Stimulated activated CD4-positive, alpha-beta T cell treated with anti-CD3 and anti-CD28 coated beads, Interleukin-15, amount 100 ng/mL, for 48 hours (primary cell): ENCODE measurements at places on chromosomes 5 and 9.
A peak's percentile ranks its signal among the peaks of the same experiment; 100 is the strongest.

DNA sequence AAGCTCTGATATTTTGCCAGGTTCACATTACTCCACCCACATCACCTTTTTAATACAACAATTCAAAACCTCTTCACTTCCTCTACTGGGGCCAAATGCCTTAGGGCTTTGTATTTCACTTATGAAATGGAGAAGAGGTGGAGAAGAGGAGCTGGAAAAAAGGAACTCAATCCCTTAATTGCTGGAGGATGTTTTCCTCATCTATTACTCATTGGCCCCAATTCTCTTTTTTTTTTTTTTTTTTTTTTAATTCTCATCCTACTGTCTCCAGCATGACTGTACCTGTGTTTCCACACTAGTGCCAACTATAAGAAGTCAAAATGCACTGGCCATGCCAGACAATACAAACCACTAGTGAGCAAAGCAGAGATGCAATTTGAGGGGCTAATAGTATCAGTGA is 20.9 kb downstream of the FAM13B start:
- DNase-seq = no peak

GRCh38 chr9:91908293-91908623 is 41.8 kb downstream of the ROR2 start:
- no peak for DNase-seq

GRCh38 chr9:89528540-89528939 is 30.6 kb upstream of the SEMA4D start:
- no peak for DNase-seq

GRCh38 chr9:111926421-111926875 is 29.8 kb downstream of the UGCG start:
- DNase-seq = peak; percentile 19

GRCh38 chr9:12640016-12640587 is 53.1 kb upstream of the TYRP1 start:
- no peak for DNase-seq

GRCh38 chr5:56607551-56607950 is 207.8 kb upstream of the MAP3K1 start:
- no peak for DNase-seq

DNA sequence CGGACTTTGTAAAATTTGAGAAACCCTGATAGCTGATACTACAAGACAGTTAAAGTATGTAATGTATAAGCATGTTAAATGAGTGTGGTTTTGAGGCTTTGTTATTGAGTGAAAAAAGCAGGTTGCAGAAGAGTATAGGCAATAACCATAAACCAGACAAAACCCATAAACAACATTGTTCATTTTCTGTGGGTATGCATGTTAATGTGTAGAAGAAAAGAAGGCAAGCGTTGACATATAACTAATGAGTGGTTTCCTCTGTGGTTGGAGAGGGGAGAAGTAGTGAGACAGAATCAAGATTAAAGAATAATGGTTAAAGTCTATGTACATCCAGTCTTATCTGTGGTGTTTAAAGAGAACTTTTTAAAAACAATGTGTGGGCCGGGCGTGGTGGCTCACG is 26.2 kb downstream of the RAD23B start:
- no peak for DNase-seq

DNA sequence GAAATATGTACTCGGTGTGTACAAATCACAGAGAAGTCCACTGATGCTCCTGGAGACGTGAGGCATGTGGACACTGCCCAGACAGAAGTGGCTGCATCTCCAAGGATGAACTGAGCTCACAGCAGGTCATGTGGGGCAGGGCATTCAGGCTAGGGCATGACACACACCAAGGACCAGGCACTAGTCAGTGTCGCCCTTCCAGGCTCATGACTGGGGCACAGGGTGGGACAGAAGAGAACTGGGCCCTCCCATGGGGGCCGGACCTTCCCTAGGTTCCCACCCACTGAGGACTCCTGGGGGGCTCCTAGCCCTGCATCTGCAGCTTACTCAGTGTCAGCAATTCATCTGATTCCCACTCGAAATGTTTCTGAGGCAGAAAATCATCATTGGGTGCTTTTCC is 256.8 kb upstream of the IRX4 start:
- no peak for DNase-seq

GRCh38 chr9:135230817-135231520 is 143.5 kb downstream of the OLFM1 start:
- DNase-seq = no peak

DNA sequence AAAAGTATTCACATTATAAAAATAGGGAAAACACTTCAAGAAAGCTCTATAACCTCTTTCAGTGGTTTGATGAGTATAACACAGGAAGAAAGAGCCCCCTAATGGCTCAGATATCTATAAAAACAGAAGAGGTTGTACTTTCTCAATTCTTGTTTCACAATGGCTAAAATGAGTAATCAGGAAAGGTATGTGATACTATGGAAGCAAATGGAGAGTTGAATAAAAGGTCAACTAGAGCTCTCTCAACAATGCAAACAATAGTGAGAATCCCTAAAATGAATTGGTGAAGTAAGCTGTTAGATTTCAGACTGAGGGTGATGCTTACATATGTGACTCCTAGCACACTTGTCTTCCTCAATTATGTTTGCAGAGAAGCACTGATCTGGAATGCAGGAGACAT is 584.6 kb upstream of the CDH18 start:
- DNase-seq = no peak

DNA sequence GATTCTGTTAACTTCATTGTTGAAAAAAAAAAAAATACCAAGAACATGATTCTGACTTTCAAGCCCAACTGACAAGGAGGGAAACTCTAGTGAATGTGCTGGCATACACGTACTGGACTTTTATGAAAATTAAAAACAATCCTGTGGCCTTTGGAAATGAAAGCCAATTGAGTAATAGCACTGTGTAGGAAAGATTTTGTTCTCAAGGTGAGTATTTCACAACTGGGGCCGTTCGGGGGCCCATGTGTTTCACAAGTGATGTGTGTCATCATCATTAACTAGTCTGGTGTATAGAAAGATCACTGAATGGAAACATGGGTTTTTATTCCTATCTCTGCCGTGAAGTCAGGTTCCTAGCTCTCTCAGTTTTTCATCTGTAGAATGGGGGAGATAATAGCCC is 605.0 kb upstream of the CLINT1 start:
- DNase-seq = peak; percentile 2

DNA sequence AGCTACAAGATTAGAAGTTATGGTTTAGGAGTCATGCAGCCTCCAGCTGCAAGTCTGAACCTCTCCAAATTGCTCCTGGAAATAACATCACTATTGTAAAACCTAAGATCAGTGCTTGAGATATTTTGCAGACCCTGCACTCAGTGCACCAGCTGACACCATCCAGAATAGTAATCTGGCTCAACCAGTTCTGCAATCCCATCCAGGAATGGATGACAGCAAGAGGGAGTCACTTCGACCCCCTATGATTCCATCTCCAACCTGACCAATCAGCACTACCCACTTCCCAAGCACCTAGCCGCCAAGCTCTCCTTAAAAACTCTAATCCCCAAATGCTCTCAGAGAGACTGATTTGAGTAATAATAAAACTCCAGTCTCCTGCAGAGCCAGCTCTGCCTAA is 37.9 kb upstream of the NR4A3 start:
- no peak for DNase-seq

DNA sequence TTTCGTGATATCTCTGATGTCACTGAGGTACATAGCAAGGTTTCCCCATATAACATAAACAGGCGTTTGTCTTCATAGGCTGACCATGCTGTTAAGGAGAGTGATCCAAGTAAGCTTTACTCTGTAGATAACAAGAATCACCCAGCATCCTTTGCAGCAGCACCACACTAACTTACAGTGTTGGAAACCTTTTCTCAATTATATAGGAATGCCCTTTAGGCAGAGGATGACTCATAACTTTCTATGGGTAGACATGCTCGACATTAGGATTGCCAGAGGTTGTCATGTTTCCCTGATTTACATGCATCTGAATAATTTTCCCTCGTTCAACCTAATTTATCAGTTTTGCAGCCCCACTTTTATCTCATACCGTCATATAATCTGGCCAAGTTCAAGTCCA is 870.0 kb upstream of the CDH9 start:
- DNase-seq = no peak

GRCh38 chr5:72245546-72245945 is 74.5 kb downstream of the MRPS27 start:
- DNase-seq = no peak

- no peak for DNase-seq
Observed at GRCh38 chr5:59795141-59795540, 98.4 kb downstream of the PDE4D start.

GRCh38 chr9:107281922-107282667 is 984 bp upstream of the RAD23B start:
- DNase-seq = no peak

DNA sequence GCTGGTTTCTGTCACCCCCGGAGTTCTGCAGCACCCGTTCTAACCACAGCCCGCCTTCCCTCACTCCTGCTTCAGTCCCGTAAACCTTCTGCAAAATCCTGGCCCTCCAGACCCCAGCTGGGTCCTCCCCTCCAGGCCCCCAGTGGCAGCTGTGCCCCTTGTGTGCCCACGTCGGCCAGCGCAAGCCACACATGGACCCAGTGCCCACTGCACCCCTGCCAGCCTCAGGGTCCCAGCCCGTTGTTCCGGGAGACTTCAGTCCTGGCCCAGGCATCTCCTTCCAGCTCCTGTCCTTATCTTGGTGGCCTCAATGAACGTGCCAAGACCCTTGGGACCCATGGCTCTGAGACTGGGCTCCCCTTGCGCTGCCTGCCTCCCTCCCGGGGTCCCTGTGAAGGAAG is 43.2 kb downstream of the EXD3 start:
- DNase-seq = no peak

- no peak for DNase-seq
Observed at GRCh38 chr5:123937230-123937629, 425.3 kb downstream of the CSNK1G3 start.
